ENCODE measurements at places on chromosomes 11 and 22.

GRCh38 chr11:118672846-118673245 is 6.6 kb downstream of the TREH start:
- peak; percentile 34 for DNase-seq

GRCh38 chr22:48803171-48803947 is 1024.3 kb downstream of the BRD1 start:
- no peak for DNase-seq

- DNase-seq: no peak
Observed at GRCh38 chr22:38236786-38237185, 35.0 kb downstream of the MAFF start.

DNA sequence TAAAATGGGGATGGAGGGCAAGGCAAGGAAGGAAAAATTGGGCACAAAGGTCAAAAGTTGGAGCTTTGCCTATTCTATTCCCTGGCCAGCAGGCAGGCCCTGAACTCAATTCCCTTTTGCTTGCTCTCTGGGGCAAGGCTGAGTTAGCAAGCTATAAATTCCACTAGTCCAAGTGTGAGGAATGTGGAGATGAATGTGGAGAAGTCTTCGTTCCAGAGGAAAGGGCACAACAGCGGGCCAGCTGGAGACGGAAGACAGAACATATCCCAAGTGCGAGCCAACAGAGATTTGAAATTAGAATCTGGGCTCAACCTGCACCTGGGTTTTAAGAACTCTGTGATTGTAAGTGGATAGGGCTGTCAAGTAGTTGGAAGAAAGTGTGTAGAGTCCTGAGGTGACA is 29.5 kb upstream of the FZD4 start:
- no peak for DNase-seq

DNA sequence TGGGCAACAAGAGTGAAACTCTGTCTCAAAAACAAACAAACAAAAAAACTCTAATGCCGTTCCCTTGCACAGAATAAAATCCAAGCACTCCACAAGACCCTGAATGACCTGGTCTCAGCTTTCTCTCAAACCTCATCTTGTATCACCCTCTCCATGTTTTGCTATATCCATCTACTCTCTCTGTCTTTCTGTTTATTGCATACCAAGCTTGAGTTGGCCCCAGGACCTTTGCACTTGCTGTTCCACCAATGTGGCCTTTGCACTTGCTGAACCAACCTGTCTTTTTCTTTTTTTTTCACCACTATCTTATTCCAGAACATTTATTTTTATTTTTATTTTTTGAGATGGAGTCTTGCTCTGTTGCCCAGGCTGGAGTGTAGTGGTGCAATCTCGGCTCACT is 2.0 kb upstream of the L3MBTL2 start:
- DNase-seq: no peak

- no peak for DNase-seq
Observed at GRCh38 chr22:30665786-30666185, 1.9 kb downstream of the DUSP18 start.

DNA sequence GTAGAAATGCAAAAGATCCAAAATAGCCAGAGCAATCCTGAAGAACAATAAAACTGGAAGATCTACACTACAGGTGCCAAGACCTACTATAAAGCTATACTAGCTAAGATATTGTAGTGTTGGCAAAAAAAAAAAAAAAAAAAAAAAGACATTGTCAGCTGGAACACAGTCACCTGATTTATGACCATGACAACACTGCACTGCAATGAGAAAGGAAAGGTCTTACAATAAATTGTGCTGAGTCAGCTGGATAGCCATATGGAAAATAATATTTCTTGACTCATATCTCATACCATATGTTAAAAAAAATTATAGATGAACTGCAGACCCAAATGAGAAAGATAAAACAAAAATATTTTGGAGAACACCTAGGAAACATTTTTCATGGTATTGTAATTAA is 3.1 kb upstream of the PANX3 start:
- DNase-seq: peak; percentile 16

GRCh38 chr11:70735976-70736375 is 337.6 kb downstream of the CTTN start:
- DNase-seq: no peak
